ENCODE measurements at places on chromosomes 6 and 20. TPM values are rescaled to one million over a fixed set of nuclear protein-coding genes. Genes with fewer than 3 reads are reported as not detected.

- no peak for DNase-seq
Measured at GRCh38 chr6:22326500-22326899, 29.7 kb upstream of the PRL start.

DNA sequence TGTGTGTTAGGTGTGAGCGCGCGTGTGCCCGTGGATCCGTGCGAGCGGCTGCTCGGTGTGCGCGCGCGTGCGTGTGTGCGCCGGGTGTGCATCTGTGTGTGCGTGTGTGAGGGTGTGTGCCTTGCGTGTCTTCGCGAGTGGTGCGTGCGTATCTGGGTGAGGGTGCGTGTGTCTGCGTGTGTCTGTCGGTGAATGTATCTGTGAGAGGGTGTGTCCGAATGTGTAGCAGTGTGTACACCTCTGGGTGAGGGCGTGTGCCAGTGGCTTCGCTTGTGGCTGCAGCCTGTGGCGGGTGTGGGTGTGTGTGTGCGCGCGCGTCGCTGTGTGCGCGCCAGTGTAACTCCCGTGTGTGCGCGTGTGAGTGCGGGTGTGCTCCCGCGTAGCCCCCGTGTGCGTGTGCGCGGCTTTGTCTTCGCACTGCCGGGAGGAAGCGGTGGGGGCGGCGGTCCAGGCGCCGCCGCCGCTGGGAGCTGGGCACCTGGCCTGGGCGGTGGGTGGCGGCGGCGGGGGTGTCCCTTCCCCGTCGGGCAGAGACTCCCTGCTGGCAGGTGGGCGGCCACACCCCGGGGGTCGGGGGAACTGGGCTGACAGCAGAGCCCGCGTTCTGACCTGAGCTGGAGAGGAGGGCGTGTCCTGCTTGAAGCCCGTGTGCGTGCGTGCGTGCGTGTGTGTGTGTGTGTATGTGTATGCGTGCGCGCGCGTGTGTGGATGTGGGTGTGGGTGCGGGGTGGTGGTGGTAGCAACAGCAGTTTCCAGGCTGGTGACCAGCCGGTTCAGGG, 61.3 kb upstream of the EPB41L1 start:
- DNase-seq = no peak

DNA sequence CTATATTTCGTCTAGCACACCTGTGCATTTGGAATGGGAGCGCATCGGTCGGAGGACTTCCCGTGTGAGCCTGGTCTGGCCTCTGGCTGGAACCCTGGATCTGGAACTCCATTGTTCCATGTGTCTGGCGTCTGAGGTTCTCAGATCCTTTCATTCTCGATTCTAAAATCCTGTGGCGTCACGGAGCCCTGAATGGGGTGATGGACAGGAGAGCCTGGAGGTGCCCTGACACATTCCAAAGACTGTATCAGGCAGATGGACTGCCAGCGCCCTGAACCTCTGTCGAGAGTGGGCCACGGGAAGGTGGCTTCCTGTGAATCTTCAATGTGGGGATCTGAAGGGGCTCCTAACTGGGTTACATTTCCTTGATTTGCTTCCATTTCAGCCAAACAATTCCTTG, 20.6 kb downstream of the MYH7B start:
- DNase-seq = no peak

DPPA5 gene
- not detected for polyA plus RNA-seq

FAM209B gene
- polyA plus RNA-seq = 0.39 TPM

GRCh38 chr6:154370545-154370944, 13.9 kb upstream of the IPCEF1 start:
- DNase-seq = peak; percentile 35

- DNase-seq = no peak
Measured at GRCh38 chr20:43682446-43682845, 15.5 kb downstream of the MYBL2 start.

SPATA25 gene
- polyA plus RNA-seq = 3.6 TPM

GRCh38 chr6:52493669-52494068, 73.5 kb downstream of the EFHC1 start:
- no peak for DNase-seq

- no peak for DNase-seq
Measured at GRCh38 chr20:1327241-1327653, 1.7 kb downstream of the SDCBP2 start.
